ENCODE measurements at places on chromosomes 7 and 10.

DNA sequence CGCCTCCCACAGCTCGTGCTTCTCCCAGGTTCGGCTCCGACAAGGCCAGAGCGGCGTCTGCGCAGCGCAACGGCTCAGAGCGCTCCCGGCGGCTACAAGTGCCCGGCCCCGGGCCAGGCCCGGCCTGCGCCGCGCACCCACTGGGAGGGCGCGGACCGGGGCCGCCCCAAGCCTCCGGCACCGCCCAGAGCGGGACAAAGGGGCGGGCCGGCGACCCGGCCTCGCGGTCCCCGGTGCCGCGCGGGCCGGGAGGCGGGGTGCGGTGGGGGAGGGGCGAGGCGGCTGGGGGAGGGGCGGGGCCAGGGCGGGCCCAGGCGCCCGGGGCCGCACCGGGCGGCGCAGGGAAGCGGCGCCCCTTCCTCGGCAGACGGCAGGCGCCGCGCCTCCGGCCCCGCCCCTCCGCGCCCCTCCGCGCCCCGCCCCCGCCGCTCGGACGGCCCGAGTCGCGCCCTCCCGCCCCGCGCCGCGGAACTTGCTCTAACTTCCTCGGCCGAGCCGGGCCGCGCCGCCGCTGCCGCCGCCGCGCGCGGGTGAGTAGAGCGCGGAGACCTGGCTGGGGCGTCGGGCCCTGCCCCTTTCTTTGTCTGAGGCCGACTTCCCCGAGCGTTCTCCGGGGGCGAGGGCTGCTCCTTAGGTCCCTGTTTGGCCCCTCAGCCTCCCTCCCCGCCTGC lies at the start of gene TSPAN14:
Gene TSPAN14, plus strand, starts transcription at position 469 of the 671 bp plus-strand sequence. CDS start 34,924 bp downstream, outside the sequence.
- no peak for DNase-seq

DNA sequence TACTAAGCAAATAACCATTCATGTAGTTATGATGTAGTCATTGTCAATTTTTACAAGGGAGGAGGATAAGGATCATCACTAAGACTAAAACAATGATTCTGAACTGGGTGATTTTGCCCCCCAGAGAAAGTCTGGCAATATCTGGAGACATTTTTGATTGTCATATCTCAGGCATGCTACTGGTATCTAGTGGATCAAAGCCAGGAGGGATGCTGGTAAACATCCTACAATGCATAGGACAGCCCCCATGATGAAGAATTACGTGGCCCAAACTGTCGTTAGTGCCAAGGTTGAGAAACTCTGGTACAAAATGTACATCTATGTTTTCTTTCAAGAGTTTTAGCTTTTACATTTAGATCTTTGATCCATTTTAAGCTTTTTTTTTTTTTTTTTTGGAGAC lies 57.3 kb downstream of the GBF1 start:
- DNase-seq = no peak

GRCh38 chr7:100166317-100166940 lies 2.0 kb downstream of the GAL3ST4 start:
- DNase-seq = no peak

DNA sequence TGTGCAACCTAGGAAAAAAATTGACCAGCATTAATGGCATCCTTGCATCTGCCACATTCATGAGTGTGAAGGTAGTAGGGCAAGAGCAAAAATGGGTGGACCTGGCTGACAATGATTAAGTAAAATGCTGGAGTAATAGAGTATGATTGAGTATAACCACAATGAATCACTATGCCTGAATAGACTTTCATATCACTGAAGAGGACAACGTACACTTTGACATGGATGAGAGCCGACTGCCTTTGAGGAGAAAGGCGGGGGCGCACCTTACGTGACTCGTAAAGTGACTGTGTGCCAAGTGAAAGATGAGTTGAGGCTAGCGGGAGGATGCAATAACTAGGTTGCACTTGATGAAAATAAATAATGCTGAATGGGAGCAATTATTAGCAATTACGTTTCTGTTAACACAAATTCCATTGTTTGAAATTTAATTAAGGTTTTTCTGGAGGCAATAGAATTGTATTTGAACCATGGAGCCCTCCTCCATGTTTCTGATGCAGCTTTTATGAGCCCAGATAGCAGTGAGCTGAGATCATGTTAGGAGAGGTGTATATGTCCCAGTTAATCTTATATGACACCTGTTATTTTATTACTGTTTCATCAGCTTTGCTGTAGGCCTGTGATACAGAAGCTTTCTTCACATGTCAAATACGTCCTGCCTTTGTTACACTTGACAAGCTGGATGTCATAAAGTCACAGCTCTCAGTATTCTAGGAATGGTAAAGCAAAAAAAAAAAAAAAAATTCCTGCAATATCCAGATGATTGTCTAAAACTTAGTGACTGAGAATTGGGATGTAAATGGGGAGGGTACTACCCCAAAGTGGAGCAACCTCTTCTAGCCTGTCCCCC lies 596.5 kb downstream of the NXPH1 start:
- DNase-seq = no peak

- no peak for DNase-seq
Observed at GRCh38 chr7:145105561-145105960, 269.7 kb upstream of the TPK1 start.

DNA sequence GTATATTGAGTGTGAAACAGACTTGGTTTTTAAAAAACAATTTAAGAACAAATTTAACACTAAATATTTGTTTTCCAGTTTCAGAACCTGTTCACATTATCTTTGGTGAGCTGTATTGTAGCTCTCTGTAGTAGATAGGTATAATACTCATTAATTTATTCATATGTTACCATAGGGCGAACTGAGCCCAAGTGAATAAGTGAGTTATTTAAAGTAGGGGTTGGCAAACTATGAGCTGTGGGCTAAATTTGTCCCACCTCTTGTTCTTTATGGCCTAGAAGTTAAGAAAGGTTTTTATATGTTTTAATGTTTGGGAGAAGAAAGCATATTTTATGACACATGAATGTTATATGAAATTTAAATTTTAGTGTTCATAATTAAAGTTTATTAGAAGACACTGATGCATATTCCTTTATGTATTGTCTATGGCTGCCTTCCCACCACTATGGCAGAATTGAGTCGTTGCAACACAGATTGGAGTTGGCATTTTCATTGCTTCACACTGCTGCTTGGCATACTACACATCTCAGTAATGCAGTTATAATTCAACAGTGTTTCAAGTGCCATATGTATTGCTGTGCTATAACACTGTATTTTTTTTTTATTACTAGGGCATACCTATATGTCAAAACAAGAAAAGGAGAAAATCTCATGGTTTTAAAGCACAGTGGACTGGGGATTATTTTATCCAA lies 146.5 kb downstream of the ADK start:
- DNase-seq = no peak

DNA sequence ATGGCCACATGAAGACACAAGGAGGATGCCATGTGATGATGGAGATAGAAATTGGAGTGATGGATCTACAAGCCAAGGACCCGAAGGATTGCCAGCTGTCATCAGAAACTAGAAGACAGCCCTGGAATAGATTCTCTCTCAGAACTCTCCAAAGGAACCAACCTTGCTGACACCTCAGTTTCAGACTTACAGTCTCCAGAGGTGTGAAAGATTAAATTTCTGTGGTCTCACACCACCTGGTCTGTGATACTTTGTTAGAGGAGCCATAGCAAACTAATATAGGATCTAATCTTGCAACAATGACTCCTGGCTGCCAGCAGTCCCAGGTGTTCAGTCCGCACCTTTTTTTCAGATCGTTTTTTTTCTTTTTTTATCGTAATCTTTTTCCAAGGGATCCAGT lies 647.3 kb upstream of the GHITM start:
- no peak for DNase-seq

- no peak for DNase-seq
Observed at GRCh38 chr7:47313564-47313963, 268.3 kb downstream of the TNS3 start.

DNA sequence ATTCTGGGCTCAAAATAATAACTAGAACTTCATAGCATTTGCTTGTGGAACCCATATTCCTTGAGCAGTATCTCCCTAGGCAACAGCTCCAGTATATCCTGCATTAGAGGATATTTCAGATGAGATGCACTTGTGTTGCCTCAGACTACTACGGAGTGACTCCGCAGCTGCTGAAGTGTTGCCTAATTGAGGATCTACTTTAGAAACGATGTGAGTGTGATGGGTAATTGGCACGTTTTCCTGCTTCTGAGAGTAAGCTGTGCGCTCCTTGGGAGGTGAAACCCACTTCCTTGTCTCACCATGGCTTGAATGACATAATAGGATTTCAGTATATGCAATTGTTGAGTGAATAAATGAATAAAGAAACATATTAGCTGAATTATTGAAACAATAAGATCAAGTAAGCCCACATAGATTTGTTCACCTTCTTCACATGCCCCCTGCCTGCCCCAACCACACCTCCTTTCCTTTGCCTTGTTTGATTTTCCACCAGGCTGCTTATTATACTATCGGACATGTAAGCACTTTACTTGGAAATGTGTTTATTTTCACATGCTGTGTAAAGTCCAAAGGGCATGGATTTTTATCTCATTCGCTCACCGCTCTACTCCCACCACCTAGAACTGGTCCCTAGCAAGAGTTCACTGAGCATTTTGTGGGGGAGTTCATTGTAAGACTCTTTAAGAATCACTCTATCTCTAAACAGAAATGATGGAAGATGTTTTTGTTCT lies 303.8 kb downstream of the KCNMA1 start:
- no peak for DNase-seq

DNA sequence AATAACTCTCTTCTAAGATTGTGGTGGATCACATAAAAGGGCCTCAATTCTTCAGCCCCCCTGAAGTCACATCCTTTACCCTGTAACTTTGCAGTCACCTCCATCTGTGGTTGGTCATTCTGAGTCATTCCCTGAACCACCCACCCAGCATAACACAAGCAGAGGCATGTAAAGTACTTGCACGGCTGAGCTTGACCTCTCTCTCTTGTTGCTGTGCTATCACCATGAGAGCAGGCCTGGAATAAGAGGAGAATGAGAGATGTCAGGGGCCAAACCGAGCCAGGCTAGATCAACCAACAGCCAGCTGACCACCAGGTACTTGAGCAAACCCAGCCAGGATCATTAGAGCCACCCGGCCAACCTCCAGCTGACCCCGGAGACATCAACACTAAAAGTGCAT lies 13.5 kb upstream of the STK17A start:
- no peak for DNase-seq

DNA sequence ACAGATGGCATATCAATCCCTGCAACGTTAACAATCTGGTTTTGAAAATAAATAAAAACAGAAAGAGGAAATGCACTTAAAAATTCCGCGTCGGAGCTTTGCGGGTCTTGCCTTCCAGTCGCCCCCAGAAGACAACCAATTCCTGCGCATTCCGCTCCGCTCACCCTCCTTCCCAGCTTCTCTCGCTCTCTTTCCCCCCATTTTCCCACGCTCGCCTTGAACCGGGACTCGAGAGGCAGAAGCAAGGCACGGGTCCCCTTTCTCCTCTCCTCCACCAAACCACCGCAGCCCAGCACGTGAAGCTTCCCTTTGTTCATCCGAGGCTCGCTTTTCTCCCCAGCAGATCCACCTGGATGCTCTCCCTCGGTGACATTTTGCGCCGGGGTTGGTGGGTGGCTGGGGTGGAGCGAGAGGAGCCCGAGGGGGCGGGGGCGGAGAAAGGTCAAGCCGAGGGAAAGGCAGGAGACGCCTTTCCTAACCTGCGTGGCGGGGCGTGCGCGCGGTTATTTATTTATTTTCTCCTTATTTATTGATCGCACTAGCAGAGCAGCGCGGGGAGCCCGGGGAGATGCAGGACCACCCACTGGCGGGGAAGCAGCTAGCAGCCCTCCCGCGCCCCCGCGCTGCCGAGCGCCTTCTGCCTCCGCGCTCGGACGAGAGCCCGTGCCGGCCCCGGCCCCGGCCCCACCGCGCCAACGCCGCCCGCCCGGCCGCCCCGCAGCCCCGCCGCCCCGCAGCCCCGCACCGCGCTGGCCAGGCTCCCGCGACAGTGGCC lies at the start of gene KCND2:
Gene KCND2, plus strand, starts transcription at position 475 of the 775 bp plus-strand sequence.
- no peak for DNase-seq
